Nasal cavity respiratory epithelium epithelial cell of viscerocranial mucosa (primary cell): ENCODE measurements at places on chromosomes 7 and 10. TPM values are rescaled to one million over a fixed set of nuclear protein-coding genes. Genes with fewer than 3 reads are reported as not detected.

The SAMD9L gene
- total RNA-seq: 0.34 and 5.3 TPM in 2 replicates

The CALY gene
- total RNA-seq: not detected in 2 replicates

The NXPH1 gene
- total RNA-seq: not detected in 2 replicates

The AOAH gene
- total RNA-seq: not detected in 2 replicates

The PCBD1 gene
- total RNA-seq: 24.3 and 51.0 TPM in 2 replicates

The AKR1D1 gene
- not detected in 2 replicates for total RNA-seq

The NEUROD6 gene
- not detected in 2 replicates for total RNA-seq
